ENCODE measurements at places on chromosomes 2 and 18.

DNA sequence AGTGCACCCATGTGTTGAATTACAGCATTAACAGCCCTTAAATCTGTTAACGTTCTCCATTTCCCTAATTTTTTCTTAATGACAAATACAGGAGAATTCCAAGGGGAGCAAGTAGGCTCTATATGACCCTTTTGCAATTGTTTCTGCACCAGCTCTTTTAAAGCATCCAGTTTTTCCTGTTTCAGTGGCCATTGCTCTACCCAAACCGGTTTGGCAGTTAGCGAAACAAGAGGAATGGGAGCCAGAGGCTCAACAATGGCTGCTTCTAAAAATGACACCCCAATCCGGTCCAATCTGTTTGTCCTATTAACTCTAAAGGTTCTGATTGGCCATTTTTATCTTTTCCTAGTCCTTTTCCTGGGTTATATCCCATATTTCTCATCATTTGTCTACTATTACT is 15.1 kb upstream of the SUCLG1 start:
- no peak for DNase-seq

DNA sequence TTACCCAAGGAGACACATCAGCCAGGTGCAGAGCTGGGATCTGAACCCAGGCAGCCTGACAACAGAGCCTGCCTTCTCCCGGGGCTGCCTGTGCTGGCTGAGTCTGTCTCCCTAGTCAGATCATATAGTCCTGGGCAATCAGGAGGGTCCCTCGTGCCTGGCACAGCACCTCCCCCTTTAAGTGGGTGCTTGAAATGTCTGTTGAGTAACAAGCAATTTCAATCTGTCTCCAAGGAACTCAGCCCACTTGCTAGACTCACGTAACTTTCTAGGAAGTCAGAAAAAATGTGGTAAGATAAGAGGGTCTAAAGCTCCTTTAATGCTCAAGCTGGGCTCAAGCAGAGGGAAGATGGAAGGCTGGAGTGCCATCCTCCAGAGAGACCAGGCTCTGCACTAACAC is 51.9 kb downstream of the REEP1 start:
- DNase-seq: no peak

GRCh38 chr18:5317186-5317585 is 21.7 kb upstream of the ZBTB14 start:
- DNase-seq: no peak

- no peak for DNase-seq
These were observed 190.7 kb upstream of the CCDC68 start for GRCh38 chr18:55149994-55150393.

GRCh38 chr18:76750917-76751890 is 71.2 kb upstream of the ZNF236 start:
- no peak for DNase-seq

GRCh38 chr2:197205585-197206215 is 104.9 kb downstream of the ANKRD44 start:
- peak; percentile 79 for DNase-seq

DNA sequence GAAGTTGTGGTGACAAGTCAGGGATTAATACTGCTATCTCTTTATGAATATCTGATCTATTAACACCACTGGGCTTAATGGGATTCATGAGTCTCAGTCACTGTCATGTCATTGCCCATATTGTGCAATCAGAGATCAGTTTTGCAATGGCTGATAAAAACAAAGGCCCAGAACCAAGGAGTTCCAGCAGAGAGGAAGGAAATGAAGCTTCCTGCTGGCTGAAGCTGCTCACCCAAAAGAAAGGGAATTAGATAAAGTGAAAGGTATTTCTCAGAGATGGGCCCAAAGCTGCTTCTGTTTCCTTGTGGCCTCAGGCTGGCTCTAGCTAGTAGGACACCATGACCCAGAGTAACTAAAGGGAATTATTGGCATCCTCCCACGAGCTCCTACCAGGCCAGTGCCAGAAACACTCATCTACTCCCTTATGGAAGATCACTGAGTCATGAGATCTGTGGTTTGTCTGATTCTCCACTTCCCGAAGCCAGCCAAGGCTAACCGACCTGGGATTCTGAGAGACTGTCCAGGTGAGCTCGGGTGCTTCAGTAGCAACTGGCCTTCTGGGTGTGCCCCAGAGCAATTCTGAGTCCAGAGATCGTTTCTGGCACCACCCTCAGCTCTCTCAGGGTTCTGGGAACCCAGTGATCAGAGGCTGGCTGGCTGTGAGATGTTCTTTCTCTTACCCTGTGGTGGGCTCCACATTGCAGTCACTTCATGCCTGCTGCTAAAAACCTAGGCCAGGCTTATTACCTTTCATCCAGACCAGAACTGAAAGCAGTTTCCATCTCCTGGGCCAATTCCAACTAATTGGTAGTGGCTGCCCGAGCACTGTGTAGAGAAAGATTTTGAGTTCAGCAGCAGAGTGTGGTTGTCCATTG is 129.5 kb upstream of the PELI1 start:
- DNase-seq: no peak

GRCh38 chr2:54240515-54241469 is 15.2 kb downstream of the TSPYL6 start:
- no peak for DNase-seq

GRCh38 chr2:202718614-202719013 is 83.8 kb downstream of the FAM117B start:
- DNase-seq: no peak

DNA sequence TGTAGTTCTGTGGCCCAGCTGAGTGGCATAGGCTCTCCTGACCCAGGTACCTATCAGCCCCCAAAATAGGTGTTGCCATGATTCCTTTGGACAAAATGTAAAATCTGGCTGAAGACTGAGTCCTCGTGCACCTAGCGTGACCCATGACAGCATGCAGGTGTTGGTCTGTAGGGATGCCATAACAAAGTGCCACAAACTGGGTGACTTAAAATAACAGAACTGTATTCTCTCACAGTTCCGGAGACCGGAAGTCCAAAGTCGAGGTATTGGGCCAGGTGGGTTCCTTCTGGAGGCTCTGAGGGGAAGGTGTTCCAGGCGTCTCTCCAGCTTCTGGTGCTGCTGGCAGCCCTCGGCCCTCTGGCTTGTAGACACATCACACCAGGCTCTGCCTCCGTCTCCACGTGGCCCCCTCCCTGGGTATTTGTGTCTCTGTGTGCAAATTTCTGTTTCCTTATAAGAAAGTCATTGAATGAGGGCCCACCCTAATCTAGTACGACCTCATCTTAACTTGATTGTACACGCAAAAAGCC is 34.5 kb downstream of the LRRFIP1 start:
- no peak for DNase-seq

GRCh38 chr2:111689941-111690340 is 194.1 kb downstream of the ANAPC1 start:
- no peak for DNase-seq

- no peak for DNase-seq
These were observed 1144.1 kb downstream of the CNTNAP5 start for GRCh38 chr2:125169022-125169763.

GRCh38 chr18:9885170-9886004 is at the start of gene TXNDC2:
Gene TXNDC2, plus strand, starts transcription at chr18:9885973. Its CDS starts 708 bp downstream, at chr18:9886681.
- no peak for DNase-seq

GRCh38 chr2:224946895-224947294 is 95.4 kb downstream of the DOCK10 start:
- peak; percentile 71 for DNase-seq

DNA sequence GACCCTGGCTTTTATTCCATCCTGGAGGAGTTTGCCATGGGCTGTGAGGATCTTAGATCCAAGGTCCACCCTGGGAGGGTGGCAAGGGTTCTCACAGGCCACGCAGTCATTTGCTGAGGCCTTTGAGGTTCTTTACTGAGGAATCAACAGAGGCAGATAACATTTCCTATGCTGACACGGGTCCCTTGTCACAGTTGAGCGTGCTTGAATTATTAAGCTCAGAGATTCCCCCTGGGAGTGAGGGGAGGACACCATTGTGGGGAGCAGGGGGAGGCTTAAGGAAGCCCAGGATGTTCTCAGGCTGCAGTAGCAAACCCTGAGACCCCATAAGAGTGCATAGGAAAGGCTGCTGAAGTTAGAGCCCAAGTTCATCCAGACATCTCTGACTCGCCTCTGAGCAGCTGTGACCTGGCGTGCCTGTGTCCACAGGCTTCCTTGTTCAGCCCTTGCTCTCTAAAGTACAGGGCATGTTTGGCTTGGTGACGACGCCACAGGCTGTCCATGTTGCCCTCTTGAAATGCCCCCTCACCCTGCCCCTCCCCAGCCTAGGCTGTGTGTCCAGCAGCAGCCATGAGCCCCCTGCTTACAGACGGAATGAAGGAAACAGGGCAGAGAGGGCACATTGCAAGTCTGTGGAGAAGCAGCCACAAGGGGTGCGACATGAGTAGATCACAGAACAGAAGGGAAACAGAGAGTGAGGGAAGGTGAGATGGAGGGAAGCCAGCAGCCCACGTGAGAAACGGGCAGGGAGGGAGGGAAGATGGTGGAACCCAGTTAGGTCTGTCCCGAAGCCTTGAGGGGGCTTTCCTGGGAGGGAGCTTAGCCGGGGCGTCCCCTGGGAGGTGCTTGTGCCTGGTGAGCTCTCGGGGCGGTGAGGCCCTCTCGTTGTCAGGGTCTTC is 34.0 kb downstream of the NAPG start:
- DNase-seq: no peak

- no peak for DNase-seq
These were observed 420.5 kb downstream of the PTH2R start for GRCh38 chr2:208827109-208827508.

GRCh38 chr2:70475266-70475665 is 78.4 kb downstream of the TGFA start:
- DNase-seq: peak; percentile 30

GRCh38 chr2:190804182-190804795 is 76.3 kb upstream of the GLS start:
- DNase-seq: no peak

DNA sequence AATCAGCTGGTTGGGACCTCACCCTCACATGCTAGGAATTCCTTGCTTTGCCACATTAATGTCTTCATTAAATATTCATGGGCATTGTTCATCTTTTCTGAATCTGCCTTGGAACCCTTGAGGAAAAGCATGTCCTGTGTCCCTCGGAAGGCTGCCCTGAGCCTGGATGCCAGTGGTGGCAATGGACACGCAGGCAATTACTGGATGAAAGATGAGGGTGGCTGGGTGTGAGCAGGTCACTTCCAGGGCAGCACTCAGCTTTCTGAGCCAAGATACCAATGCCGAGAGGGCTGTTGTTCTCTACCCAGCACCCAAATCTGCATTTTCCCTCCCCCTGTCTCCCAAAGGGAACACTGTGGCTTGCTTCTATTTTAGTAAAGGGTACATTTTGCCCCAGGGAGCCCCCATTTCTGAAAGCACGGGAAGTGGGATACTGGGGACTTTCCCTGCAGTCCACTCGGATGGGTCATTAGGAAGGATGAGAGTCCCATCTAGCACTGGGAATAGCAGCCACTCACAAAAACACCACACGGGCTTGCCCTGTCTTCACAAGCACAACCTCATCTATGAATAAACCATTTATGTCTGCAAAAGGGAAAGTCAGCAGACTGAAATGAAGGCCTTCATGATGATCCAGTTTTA is 234.8 kb downstream of the SOX11 start:
- DNase-seq: no peak

DNA sequence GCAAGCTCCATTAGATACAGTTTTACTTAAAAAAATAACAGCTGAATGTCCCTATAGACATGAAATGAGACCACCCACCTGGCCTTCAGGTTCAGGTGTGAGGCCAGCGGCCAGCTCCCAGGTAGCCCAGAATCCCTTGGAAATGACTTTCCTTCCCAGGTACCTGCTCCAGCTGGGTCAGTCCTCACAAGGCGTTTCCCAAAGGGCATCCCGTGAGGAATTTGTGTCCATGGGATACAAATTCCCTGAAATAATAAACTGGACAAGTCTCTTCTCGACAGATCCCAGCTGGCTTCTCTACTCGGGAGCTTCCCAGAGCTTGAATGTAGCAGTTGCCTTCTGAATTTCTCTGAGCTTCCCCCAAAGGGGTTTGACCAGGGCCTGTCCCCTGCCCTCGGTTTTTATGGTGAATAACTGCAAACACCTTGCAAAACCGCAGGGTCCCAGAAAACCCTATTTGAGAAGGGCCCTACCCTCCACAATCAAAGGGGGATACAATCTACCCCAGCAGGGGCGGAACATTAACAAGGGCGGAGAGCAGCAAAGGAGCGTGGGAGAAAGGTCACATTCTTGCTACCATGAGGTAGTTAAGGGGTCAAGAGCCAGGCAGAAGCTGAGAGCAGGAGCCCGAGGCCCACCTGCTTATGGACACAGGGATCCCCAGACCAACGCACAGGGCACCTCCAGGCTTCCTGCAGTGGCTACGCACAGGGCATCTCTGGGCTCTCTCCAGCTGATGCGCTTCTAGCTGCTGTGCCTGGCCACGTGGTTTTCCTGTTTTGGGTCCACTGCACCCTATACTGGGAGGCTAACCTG is 107.7 kb downstream of the HDAC4 start:
- no peak for DNase-seq

GRCh38 chr2:88832992-88833389 is 141.5 kb downstream of the RPIA start:
- no peak for DNase-seq
